Osteocyte (in vitro differentiated cells): ENCODE measurements at places on chromosomes 7 and 10. TPM values are rescaled to one million over a fixed set of nuclear protein-coding genes. Genes with fewer than 3 reads are reported as not detected.

ADIRF gene
- not detected in 2 replicates for total RNA-seq

FBXO24 gene
- total RNA-seq = 0.46 and 0.94 TPM in 2 replicates

ZNF22 gene
- 22.9 and 23.4 TPM in 2 replicates for total RNA-seq

TET1 gene
- total RNA-seq = 20.4 and 20.9 TPM in 2 replicates

UCMA gene
- total RNA-seq = not detected in 2 replicates

WEE2 gene
- not detected in 2 replicates for total RNA-seq

LFNG gene
- 20.8 and 23.3 TPM in 2 replicates for total RNA-seq

IDI2 gene
- not detected in 2 replicates for total RNA-seq

CCL26 gene
- not detected in 2 replicates for total RNA-seq

SLC29A4 gene
- 7.9 and 9.7 TPM in 2 replicates for total RNA-seq

LMTK2 gene
- 15.4 and 21.4 TPM in 2 replicates for total RNA-seq

PTN gene
- total RNA-seq = 77.8 and 83.0 TPM in 2 replicates

ACTL6B gene
- not detected in 2 replicates for total RNA-seq

NUTM2A gene
- total RNA-seq = 1.2 and 1.5 TPM in 2 replicates

EPDR1 gene
- total RNA-seq = 14.6 and 16.6 TPM in 2 replicates

AKAP9 gene
- total RNA-seq = 44.9 and 47.2 TPM in 2 replicates

SHTN1 gene
- 23.7 and 26.1 TPM in 2 replicates for total RNA-seq

THSD7A gene
- 0.78 and 2.0 TPM in 2 replicates for total RNA-seq

COL28A1 gene
- total RNA-seq = 0.39 and 1.1 TPM in 2 replicates

LIPM gene
- total RNA-seq = not detected in 2 replicates

SEMA3D gene
- 18.6 and 19.4 TPM in 2 replicates for total RNA-seq

TRPV5 gene
- total RNA-seq = not detected in 2 replicates
